ENCODE measurements at places on chromosomes 11 and 22.
A peak's percentile ranks its signal among the peaks of the same experiment; 100 is the strongest.

DNA sequence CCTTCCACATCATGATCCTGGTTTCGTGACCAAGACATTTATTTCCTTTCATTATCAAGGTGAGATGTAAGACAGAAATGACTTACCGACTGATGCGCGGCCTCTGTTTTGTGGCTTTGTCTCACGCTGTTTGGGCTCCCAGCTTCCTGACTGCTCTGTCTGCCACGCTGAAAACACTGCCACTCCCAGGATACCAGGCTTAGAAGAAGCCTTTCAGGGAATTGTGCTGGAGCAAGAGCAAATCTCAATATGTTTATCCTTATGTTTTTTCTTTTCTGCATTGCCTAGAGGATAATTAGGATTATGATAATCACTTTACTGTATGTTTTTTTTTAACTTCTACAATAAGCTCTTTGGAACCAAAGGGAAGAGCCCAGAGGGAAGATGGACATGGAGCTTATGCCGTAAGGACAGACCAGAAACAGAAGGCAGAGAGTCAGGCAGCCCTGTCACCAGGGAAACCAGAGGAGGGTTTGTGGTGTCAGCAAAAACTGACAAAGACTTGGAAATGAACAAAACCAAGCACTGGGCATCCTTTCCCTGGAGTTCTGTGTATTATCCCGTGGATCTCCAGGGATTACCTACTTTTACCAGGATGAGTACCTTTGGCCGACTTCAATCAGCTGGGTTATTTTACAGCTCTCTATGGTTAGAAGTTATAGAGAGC, 68.2 kb upstream of the ISX start:
- H3K27me3 ChIP-seq, result peaks cover 8% of the 10 kb centered on the region
- no peak overlapping the region for H3K27ac ChIP-seq
- H3K36me3 ChIP-seq, result no peaks in the 10 kb centered on the region

DNA sequence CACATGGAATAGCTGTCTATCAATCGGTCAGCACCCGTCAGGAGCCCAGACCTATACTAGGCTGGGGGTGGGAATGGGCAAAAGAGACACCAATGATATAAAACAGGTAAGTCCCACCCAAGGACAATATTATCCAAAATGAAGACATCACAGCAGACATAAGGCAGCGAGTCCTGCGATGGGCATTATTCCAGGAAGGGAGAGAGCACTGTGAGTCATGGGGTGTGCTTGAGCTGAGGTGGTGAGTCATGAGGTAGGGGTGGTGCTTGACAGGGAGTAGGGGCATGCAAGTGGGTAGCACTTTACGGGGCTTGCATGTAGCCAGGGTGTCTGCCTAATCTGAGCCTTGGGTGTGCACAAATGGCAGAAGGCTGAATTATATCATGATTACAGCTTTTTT, 605.0 kb upstream of the CADM1 start:
- H3K27me3 ChIP-seq, result no peaks in the 10 kb centered on the region
- DNase-seq, result peak; percentile 10
- no peak overlapping the region for H3K4me3 ChIP-seq
- 0 out of 2 replicates have a peak, but pooled peaks cover 5% of the 10 kb centered on the region for H3K4me1 ChIP-seq
- H3K27ac ChIP-seq, result no peak overlapping the region

DNA sequence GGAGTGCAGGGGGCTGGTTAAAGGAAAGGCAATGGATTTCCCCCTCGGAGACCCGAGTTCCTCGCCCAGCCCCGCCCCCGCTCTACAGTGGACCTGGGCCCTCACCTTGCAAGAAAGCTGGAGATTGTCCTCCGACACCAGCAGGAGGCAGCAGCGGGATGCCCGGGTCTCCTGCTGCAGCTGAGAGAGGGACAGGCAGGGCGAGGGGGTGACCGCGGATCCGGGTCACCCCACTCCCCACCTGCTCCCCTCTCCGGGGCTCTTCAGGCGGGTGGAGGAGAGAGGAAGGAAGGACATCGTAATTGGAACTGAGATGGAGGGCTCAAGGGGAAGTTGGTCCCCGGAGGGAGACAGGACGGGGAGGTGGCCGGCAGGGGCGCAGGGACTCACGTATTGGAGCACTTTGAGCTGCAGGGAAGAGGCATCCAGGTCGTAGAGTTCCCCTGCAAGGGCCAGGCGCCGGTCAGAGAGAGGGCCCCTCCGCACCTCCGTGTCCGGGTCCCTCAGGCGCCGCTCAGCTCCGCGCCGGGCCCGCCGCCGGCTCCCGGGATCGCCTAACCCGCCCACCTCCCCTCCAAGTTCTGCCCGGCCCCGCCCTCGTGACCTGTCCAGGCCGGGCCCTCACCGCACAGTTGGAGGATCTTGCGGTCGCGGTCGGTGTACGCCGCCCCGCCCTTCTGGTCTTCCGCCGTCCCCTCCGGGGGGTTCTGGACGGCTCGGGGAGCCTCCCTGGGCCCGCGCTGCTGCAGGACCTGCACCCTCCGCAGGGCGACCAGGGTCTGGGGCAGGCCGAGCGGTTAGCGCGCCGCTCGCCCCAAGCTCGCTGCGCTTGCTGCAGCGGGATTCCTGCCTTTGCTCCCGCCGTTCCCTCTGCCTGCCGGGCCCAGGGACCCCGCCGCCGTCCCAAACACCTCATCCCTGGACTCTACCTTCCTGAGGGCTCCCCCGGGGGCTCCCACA, 84.1 kb downstream of the PDE2A start:
- no peak for DNase-seq
- no peak overlapping the region for H3K27ac ChIP-seq
- H3K4me3 ChIP-seq, result no peak overlapping the region
- peaks cover 6% of the 10 kb centered on the region for H3K4me1 ChIP-seq

GRCh38 chr11:92224054-92224406, 588 bp upstream of the FAT3 start:
- H3K36me3 ChIP-seq, result no peaks in the 10 kb centered on the region
- no peak overlapping the region for H3K27ac ChIP-seq
- no peaks in the 10 kb centered on the region for H3K4me1 ChIP-seq
- no peak overlapping the region for H3K4me3 ChIP-seq
- no peak for DNase-seq

- H3K27ac ChIP-seq, result no peak overlapping the region
- H3K4me1 ChIP-seq, result peaks cover under 1% of the 10 kb centered on the region
- no peak overlapping the region for H3K4me3 ChIP-seq
- H3K36me3 ChIP-seq, result no peaks in the 10 kb centered on the region
Observed at GRCh38 chr11:44010789-44011251, 37.0 kb upstream of the ACCSL start.

DNA sequence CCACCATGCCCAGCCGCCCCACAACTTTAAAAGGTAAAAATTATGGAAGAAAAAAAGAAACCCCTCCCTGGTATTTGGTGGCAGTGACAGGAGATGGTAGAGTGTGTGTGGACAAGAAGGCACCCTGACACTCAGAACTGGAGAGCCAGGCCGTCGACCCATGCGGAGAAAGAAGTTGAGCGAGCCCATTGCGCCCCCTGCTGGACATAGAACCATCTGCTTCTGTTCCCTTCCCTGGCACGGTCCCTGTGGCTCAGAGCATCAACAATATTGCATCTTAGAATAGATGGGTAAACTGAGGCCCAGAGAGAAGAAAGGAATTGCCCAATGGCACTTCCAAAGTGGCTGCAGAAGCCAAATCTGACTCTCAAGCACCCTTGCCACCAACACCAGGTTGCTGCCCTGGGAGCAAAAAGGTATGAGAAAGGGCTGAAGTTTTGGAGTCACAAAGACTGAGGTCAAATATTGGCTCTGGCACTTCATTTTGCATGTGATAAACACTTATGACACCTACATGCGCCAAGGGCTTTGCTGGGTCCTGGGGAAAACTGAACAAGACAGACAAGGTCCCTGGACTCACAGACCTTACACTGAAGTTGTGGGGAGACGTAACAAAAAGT, 8.6 kb downstream of the MRPL11 start:
- H3K4me1 ChIP-seq, result no peaks in the 10 kb centered on the region
- peak; percentile 44 for DNase-seq
- no peak overlapping the region for H3K4me3 ChIP-seq
- H3K36me3 ChIP-seq, result peaks cover 4% of the 10 kb centered on the region

DNA sequence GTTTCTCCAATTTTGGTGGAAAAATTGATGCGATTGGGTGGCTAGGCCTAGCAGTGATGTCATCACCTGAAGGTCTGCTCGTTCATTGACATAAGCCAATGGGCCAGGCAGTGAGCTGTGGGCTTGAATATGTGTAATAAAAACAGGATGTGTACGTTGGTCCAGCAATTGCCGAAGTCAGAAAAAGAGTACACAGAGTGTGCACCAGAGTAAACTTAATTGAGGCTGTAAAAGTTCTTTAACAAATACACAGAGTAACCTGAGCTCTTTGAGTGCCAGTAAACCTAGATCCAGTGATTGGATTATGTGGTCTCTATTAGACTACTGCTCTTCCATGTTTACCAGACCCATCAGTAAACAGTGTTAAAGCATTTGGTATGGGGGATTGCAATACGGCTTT, 13.0 kb upstream of the GLYATL1 start:
- peaks cover 12% of the 10 kb centered on the region for H3K4me1 ChIP-seq
- no peak overlapping the region for H3K4me3 ChIP-seq
- H3K36me3 ChIP-seq, result no peaks in the 10 kb centered on the region
- no peaks in the 10 kb centered on the region for H3K27me3 ChIP-seq
- DNase-seq, result no peak
- no peak overlapping the region for H3K27ac ChIP-seq

DNA sequence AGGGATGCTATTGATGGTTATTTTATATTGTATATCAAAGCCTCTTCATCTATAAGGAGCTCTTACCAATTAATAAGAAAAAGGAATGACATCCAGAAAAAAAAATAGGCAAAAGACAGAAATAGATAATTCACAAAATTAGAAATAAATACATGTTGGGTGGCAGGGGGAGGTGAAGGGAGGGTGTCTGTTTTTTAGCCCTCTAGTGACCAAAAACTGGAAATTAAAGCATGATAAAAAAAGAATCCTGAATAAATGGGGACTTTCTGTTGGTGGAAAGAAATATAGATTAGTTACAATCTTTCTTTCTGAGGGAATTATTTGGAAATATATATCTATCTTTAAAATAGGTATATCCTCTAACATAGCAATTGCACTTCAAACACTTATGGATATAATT, 42.0 kb upstream of the TTC36 start:
- peaks cover 51% of the 10 kb centered on the region for H3K36me3 ChIP-seq
- no peaks in the 10 kb centered on the region for H3K4me1 ChIP-seq
- no peaks in the 10 kb centered on the region for H3K27me3 ChIP-seq
- no peak for DNase-seq
- H3K27ac ChIP-seq, result no peak overlapping the region
- no peak overlapping the region for H3K4me3 ChIP-seq

Measured in HCT116 (cell line).